ENCODE measurements at places on chromosomes 16 and 17.

GRCh38 chr17:55427587-55427882 lies 5.9 kb upstream of the MMD start:
- no peak for DNase-seq

DNA sequence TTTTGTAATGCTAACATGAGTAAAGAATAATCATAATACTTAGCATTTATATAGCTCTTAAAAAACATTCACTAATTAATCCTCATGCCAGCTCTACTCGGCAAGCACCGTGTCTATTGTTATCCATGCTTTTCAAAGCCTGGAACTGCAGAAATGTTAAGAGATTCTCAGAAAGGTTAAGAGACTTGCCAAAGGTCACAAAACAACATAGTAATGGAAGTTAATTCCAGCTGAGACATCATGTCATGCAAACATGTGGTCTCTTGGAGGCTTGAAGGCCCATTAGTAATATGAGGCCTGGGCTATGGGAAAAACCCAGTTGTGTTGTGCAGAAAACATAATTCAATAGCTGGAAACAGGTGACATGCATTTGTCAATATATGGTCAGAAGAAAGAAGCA lies 389.9 kb upstream of the GOT2 start:
- DNase-seq, result no peak

DNA sequence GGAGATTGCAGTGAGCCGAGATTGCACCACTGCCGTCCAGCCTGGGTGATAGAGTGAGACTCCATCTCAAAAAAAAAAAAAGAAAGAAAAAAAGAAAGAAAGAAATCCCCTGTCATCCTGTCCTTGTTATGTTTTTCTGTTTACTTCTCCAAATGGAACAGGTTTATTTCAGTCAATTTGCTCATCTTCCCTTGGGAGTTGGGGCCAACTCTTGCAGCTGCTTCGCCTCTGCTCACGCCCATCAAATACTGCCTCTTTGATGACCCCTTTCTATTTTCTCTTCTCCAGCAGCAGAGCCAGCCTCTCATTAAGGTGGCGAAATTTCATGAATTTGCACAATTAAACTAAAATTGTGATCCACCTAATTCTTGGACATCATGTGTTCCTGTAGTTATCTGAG lies 173.4 kb downstream of the ZNF18 start:
- DNase-seq, result no peak

DNA sequence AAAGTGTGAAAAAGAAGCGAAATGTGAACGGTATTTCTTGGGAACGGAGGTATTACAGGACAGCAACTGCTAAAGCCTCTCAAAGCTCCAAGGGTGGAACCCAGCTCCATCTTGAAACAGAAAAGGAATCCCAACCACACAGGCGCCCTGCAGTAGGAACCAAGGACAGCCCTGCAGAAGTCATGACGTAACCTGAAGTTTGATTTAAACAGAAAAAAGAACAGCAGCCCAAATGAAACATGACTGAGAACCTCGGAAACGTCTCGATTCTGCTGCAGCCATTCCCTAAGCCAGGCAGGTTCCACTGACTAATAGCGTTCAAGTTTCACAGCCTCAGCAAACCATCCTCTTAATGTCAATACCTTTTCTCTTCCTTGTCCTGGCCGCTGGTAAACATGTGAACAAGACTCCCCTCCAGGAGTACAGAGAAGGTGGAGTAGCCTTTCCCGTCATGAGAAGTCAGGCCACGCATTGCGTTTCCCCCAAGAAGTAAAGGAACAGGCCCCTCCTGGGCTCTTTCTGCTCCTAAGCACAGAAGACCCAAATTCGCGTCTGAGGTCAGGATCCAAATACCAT lies 20.1 kb downstream of the SIAH1 start:
- no peak for DNase-seq

GRCh38 chr17:20935740-20936139 lies 107.1 kb downstream of the USP22 start:
- DNase-seq, result peak; percentile 75

- no peak for DNase-seq
These were observed 119.1 kb upstream of the SMURF2 start for GRCh38 chr17:64781014-64781756.

DNA sequence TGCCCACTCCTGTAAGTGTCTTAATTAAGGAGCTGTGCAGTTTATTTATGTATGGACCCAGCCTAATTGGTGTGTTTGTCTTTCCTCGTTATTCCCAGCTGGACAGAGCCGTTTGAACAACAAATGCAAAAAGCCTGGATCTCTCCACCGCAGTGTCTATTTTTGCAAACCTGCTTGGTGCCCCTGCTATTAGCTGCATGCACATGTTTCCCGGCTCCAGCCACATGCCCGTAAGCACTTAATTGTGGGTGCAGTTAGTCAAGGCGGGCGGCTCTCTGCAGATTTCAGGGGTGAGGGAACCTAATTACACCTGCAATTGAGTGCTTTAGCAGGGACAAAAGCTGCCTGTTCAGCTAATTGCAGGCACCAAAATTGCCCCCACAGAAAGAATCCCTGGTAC lies 74.0 kb upstream of the GSE1 start:
- no peak for DNase-seq

DNA sequence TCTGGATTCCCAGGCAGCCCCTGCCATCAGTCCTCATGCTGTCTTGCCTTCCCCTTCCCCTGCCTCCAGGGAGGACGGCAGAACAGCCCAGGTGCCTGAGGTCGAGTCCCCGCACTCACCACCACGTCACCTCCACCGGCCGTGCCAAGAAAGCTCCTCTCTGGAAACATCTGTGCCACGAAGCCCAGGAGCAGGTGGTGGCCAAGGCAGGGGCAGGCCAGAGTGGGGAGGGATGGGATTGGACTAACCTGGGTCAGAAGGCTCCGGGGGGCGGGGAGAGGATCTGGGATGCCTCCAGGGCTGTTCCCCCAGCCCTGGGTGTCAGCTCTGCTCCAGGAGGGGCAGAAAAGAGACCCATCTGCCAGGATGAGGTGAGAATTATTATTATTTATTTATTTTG lies 7.4 kb upstream of the DPEP1 start:
- DNase-seq, result no peak

DNA sequence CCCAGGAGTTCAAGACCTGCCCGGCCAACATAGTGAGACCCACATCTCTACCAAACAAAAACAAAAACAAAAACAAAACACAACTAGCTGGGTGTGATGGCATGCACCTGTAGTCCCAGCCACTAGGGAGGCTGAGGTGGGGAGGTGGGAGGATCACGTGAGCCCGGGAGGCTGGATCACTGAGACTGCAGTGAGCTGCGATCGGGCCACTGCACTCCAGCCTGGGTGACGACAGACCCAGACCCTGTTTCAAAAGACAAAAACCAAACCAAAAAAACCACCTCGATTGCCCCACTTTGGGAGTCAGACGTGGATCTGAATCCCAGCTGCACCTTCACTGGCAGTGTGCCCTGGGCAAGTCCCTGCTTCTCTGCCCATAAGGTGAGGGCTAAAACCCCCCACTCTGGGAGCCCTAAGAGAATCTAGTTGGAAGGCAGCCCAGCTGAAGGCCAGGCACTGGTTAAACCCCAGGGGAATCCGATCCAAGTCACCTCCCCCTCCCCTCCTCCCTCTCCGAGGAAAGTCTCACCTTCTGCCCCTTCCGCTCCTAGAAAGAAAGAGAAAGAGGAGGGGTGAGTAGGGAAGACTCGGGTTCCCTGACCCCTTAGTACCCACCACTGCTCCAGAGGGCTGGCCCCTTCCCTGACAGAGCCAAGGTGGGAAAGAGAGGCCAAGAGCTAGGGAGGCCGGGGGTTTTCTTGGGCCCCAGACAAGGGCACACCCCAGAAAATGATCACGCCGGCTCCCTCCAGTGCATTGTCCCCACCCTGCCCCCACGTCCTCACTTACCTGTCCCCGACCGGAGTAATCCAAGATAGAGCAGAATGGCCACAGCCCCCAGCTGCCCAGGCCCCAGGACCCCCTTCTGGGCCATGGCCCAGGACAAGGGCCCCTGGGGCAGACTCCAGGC lies 647 bp downstream of the PRSS8 start:
- no peak for DNase-seq

- DNase-seq, result no peak
These were observed at the start of gene MPO for GRCh38 chr17:58280480-58281217. Gene MPO, minus strand, starts transcription at chr17:58280935. Its CDS starts 177 bp downstream, at chr17:58280758.

- DNase-seq, result no peak
These were observed 69.7 kb upstream of the CHMP6 start for GRCh38 chr17:80921741-80922579.

DNA sequence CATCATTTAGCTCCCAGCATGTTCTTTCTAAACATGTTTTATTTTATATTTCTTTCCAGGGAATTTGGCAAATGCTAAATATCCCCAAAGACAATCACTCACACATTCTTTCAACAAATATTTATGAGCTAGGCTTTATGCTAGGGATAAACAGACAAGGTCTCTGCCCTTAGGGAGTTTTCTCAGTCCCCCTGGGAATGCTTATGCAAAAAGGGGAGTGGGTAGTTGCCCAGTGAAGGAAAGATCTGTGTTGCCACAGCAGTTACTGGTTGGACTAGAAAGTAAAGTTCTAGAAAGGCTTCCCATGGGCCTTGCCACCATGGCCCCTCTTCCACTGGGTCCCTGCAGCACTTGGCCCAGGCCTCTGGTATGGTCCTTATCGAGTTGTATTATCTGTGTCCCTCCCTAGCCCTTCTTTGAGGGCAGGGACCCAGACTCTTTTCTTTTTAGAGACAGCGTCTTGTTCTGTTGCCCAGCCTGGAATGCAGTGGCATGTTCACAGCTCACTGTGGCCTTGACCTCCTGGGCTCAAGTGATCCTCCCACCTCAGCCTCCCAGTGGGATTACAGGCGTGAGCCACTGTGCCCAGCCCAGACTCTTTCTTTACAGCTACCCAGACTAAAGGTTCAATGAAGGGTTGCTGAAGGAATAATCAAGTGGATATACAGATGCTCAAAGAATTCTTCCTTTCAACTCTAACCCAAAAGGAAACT lies 78.0 kb downstream of the YPEL2 start:
- DNase-seq, result no peak

GRCh38 chr17:5203908-5204294 lies 12.2 kb upstream of the ZNF594 start:
- peak; percentile 79 for DNase-seq

GRCh38 chr16:23615805-23616204 lies 19.7 kb upstream of the NDUFAB1 start:
- DNase-seq, result no peak

DNA sequence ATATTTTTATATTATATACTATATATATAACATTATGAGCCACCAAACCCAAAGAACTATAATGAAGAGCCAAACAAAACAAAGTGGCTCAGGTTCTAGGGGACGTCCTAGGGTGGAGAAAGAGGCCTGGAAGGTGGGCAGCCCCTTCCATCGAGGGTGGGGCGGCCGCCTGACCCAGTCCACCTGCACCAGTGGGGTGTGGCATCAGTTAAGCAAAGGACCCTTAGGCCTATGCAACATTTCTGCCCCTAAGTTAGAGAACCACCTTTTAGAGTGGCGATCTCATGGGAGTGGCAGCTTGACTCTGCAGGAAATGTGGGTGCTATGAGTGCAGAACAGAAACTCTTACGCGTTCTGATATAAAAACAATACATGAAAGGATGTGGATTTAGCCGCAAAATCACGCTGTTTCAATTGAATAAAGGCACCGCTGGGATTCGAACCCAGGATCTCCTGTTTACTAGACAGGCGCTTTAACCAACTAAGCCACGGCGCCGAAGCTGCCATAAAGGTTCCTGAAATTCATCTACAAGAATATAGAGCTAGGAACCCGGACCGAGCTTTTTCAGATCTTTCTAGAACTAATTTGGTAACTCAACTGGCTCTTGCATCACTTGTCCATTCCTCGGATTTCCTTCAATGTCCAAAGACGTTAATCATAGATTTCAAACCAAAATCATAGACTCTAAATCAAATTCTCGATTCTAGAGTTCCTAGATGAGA lies 15.6 kb upstream of the AURKB start:
- DNase-seq, result peak; percentile 84

DNA sequence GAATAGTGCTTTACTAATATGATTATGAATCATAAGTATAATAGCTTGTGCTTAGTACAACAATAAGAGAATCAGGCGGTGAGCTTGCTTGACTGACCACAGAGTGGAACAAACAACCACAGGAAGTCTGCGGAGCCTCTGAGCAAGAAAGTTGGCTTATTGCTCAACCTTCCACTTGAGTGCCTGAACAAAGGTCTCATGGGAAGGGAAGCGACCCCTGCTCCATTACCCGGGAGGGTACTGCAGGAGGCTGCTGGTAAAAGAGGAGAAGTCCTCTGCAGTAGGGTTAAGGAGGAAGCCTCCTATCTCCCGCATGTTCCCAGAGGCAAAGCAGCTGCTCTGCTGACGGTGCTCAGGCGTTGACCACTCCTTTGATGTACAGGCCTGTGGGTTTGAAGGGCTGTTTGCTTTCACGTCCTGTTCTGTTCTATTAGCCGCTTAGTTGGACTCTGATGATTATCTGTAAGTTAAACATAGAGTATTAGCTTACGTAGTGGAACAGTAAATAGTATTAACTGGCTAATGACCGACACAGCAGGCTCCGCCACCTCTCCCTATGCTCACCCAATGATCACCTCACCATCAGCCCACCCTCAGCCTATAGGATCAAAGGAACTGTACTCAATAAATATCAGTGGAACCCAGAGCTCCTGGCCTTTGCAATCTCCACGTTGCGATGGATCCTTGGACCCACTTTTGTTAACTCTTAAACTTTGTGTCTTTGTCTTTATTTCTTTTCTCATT lies 17.5 kb downstream of the ALOX15B start:
- DNase-seq, result peak; percentile 71

GRCh38 chr17:72468841-72469240 lies 348.0 kb downstream of the SOX9 start:
- DNase-seq, result no peak

DNA sequence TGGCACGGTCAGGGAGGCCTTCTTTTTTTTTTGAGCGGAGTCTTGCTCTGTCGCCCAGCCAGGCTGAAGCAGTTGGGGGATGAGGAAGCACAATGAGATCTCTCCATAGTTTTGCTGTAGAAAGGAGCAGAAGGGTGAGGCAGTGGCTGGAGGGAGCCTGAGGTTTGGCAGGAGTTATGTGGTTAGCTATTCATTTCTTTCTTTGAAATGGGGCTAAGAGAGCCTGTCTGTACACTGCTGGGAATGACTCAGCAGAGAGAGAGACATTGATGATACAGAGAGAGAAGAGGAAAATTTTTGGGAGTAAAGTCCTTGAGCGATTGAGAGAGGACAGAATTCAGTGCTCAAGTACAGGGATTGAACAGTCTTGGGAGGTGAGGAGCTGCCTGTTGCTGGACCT lies 22.1 kb downstream of the NOS2 start:
- peak; percentile 25 for DNase-seq

- DNase-seq, result peak; percentile 69
These were observed 16.4 kb upstream of the SLC16A11 start for GRCh38 chr17:7060165-7060891.

DNA sequence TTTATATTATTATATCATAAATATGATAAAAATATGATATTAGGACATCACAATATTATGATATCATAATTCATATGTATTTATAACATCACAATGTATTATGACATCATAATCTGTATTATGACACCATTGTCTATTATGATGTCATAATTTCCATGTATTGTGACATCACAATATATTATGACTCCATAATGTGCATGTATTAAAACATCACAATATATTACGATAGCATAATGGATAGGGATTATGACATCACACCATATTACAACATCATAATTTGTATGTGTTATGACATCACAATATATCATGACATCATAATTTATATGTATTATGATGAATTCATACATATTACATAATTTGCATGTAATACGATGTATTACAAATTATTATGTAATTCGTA lies 1755.9 kb downstream of the TP53TG3F start:
- no peak for DNase-seq

- DNase-seq, result no peak
These were observed 50.8 kb downstream of the RAB11FIP4 start for GRCh38 chr17:31442276-31442675.

Measured in IMR-90 (cell line).